Jurkat, Clone E6-1 (cell line): ENCODE measurements at places on chromosomes 16 and 17.

DNA sequence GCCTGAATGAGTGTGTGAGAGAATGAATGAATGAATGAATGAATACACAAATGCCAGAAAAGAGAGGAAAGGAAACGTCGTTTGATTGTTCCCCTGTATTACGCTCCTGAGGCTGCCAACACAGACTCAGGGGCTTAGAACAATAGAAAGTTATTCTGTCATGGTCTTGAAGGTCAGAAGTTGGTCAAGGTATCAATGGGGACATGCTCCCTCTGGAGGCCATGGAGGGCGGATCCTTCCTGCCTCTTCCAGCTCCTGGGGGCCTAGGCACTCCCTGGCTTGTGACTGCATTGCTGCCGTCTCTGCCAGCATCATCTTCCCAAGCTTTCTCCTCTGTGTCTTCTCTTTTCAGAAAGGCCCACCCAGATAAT lies 1.5 kb upstream of the SLC38A8 start:
- DNase-seq = no peak

DNA sequence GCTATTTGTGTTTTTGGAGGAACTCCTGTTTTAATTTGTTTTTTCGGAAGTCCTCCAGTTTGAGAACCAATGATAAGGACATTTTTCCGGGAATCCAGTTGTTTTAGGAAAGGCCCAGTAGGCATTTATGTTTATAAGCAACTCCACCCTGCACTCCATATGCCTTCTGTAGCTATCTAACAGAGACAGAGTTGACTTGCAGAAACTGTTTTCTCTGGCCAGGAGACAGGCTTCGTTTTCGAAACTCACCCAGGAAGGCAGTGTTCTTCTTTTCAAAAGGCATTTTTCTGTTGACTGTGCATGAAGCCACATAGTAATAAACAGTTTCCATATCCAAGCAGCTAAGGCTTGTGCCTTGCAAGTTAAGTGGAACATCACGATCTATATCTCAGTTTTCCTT lies 587.1 kb downstream of the WWOX start:
- no peak for DNase-seq

GRCh38 chr16:82340531-82340930 lies 170.5 kb upstream of the MPHOSPH6 start:
- no peak for DNase-seq

DNA sequence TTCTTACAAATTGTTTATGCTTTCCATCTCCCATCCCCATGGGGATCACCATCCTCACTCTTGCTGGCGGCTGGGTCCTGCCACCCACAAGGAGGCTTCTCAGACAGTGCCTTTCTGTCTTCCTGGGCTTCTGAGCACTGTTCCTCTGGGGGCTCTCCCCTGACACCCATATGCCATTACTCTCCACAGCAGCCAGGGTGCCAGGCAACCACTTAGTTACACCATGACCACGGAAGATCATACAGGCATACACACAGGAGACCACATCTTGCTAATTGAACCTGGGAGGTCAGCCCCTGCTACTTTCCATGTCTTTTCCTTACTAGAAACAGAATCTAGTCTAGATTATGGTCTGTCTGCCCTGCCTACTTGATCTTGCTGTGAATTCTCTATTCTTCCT lies 27.7 kb upstream of the HS3ST2 start:
- DNase-seq = peak; percentile 7

GRCh38 chr16:68972720-68973119 lies 129.4 kb downstream of the TANGO6 start:
- DNase-seq = no peak

DNA sequence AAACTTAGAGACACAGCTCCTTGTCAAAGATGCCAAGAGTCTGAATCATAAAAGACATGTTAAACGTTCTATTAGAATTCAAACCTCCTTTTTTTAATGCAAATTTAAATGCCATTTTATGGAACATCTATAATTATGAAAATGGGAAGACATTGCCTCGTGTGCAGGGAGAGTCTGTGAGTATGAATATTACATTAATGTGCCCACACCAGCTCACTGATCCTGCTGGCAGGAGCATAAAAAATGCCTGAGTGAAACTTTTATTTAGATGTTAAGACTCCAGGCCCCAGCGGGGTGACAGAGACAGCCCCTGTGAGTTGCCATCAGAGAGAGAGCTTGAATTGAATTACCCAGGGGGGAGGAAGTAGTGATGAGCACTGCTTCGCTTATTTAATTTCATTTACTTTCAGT lies 84.8 kb downstream of the SNX11 start:
- DNase-seq = no peak

DNA sequence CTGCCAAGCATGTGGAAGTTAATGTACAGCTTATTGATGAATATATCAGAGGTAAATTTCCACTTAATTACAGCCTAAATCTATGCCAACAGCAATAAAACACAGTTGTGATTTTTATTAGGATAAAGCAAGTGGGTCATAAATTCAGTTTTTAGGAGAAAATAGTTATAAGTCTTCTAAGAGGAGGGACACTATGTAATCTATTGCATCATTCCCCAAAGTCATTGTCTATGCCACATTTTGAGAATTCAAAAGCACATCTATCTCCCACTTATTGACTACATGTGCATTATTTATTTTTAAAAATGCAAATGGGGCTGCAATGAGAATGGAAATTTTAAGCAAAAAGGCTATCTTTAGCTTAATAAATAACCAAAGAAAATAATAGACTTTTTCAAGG lies 23.7 kb upstream of the NSRP1 start:
- DNase-seq = no peak

- peak; percentile 44 for DNase-seq
Observed at GRCh38 chr17:7523033-7523432, 25.8 kb upstream of the TNFSF12 start.

- DNase-seq = no peak
Observed at GRCh38 chr17:43644081-43644480, 17.6 kb downstream of the MEOX1 start.

DNA sequence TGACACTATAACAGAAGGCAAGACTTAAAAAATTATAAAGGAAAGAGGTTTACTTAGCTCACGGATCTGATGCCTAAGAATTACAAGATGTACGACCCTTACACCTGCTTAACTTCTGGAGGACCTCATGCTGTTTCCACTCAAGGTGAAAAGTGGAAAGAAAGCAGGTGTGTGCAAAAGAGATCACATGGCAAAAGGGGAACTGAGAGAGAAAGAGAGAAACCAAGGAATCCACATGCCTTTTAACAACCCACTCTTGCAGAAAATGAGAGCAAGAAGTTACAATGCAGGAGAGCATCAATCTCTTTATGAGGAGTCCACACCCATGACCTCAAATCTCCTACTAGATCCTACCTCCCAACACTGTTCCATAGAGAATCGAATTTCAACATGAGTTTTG lies 2382.2 kb downstream of the TP53TG3F start:
- no peak for DNase-seq

DNA sequence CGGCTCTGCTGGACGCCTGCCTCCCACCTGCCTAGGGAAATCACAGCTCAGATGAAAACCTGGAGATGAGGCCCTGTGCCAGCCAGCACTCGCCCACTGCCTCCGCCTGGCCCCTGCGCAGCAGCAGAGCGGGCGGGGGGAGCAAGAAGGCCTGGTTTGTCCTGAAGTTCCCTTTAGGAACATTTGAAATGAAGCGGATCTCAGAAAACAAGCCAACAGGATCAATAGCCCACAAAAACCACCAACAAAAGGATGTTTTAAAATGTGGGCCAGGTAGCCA lies 48.0 kb downstream of the RBFOX3 start:
- no peak for DNase-seq

GRCh38 chr17:65588181-65588808 lies 26.8 kb upstream of the AXIN2 start:
- peak; percentile 36 for DNase-seq

- no peak for DNase-seq
Observed at GRCh38 chr17:17567631-17568030, 23.9 kb downstream of the PEMT start.

DNA sequence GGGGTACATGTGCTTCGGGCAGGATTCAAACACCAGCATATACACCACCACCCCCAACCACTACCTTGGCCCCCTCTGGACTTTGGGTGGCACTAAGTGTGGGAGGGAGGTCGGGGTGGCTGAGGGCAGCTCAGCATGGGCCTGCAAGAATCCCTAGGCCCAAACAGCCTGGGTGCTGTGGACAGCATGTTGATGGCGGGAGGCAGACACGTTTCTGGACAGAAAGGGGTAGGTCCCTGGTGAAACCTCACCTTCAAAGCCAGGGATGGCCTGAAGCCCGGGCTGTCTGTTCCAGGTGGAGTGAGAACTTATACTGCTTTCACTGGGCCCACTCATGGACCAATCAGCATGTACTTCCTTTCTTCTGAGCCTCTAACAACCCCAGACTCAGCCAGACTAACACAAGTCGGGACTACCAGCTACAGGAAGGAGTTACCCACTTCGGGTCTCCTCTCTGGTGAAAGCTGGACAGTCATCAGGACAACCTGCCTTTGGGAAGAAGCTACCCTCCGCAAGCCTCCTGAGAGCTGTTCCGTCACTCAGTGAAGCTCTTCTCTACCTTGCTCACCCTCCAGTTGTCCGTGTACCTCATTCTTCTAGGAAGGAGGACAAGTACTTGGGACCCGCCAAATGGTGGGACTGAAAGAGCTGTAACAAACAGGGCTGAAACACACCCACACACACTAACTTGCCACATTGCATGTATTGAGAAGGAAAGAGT lies 203.0 kb downstream of the CPPED1 start:
- no peak for DNase-seq

DNA sequence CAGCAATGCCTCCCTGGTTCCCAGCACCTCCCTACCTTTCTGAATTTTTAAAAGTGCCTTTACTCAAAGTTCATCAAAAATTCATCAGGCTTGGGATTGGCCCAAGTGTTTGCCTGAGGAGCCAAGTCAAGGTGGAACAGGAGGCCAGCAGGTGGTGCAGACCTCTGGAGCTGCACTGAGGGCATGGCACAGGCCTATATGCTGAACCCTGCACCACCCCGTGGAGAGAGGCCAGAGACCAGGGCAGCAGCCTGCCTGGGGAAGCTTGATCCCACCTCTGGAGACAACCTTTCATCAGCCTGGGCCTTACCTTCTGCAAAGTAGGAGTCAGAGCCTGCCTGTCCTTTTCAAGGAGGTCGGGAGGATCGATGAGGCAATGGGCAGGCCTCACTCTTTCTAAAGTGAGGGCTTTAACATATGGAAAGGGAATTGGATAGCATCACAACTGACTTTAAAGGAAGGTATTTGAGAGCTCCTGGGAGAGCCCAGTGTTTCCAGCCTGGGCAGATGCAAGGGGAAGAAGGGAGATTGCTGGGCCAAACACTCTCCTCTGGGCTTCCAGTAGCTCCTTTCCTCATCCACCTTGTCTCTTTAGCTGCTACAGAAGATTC lies 31.8 kb upstream of the TMEM132E start:
- no peak for DNase-seq

DNA sequence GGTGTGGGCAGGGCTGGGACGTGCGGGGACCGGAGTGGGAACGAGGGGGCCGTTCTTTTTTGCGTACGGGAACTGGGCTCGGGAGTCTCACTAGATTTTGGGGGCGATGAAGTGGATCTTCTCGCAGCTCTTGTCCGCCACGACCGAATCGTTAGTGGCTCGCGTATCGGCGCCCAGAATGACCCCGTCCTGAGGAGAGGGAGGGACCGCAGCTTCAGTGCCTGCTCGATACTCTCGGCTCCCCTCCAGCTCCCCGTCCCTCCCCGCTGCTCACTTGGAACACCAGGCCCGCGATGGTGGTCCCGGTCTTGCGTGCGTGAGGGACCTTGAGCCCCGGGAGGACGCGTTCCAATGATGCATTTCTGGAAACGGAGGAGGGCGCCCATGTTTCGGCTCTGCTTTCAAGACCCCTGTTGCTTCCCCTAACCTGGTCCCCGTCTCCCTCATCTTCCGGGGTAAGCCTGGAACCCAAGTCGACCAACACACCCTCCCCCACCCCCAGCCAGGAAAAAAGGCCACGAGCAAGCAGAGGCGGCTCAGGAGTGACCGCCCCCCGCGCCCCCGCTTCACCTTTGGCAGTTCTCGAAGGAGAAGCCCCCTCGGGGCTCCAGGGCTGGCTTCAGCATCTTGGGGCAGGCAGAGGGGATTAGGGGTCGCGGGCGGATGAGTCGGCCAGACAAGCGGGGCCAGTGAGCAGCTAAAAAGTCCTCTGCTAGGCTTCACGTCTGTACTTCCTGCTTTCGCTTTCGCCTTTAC lies at the start of gene PSMB10:
Gene PSMB10, minus strand, starts transcription at position 727 of the 756 bp plus-strand sequence. Its CDS starts 101 bp downstream, at position 626.
- DNase-seq = peak; percentile 48

- DNase-seq = no peak
Observed at GRCh38 chr17:68514831-68515635, 2.8 kb downstream of the PRKAR1A start.

- no peak for DNase-seq
Observed at GRCh38 chr16:84827897-84828296, 8.1 kb downstream of the CRISPLD2 start.

GRCh38 chr17:65799869-65800268 lies 238.4 kb upstream of the AXIN2 start:
- DNase-seq = no peak

DNA sequence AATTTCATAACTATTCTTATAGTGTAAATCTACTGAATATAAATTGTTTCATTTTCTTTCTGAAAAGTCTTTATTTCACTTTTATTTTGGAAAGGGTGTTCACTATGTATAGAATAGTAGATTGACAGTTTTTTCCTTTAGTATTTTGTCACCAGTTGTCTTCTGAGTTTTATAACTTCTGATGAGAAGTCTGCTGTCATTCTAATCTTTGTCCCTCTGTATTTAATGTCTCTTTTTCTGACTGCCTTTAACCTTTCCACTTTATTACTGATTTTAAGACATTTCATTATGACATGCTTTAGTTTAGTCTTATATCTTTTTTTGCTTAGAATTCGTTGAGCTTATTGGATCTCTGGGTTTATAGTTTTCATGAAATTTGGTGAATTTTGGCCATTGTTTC lies 166.9 kb downstream of the FTO start:
- DNase-seq = no peak

DNA sequence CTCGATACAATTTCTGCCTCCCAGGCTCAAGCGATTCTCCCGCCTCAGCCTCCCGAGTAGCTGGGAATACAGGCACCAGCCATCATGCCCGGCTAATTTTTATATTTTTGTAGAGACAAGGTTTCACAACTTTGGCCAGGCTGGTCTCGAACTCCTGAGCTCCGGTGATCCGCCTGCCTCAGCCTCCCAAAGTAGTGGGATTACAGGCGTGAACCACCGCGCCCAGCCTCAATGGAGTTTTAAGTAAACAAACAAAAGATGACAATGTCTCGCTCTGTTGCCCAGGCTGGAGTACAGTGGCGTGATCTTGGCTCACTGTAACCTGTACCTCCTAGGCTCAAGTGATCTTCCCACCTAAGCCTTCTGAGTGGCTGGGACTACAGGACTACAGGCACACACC lies 52.6 kb upstream of the TRAP1 start:
- no peak for DNase-seq
